ENCODE measurements at places on chromosomes 16 and 17. TPM values are rescaled to one million over a fixed set of nuclear protein-coding genes. Genes with fewer than 3 reads are reported as not detected.

Gene DPEP2
- total RNA-seq, result not detected

Gene DLX4
- total RNA-seq, result not detected

Gene ADCY7
- 21.5 TPM for total RNA-seq

Gene HBA2
- not detected for total RNA-seq

Gene CD79B
- not detected for total RNA-seq

Gene LYRM1
- 29.8 TPM for total RNA-seq

Gene CLEC18A
- not detected for total RNA-seq

Gene TNFRSF13B
- not detected for total RNA-seq

Gene SHCBP1
- total RNA-seq, result 6.7 TPM

Gene LSM12
- 45.7 TPM for total RNA-seq

Gene PIPOX
- not detected for total RNA-seq

Gene GFAP
- total RNA-seq, result not detected

Gene TPSG1
- not detected for total RNA-seq

Gene C1QTNF1
- total RNA-seq, result 1,160 TPM

Gene P2RX1
- total RNA-seq, result 0.49 TPM

Gene BCAR1
- total RNA-seq, result 67.9 TPM

Gene CSH1
- total RNA-seq, result not detected

Gene NLE1
- 7.8 TPM for total RNA-seq

Gene MEAK7
- 12.3 TPM for total RNA-seq

Gene ITGAL
- total RNA-seq, result not detected

Gene LRRC45
- total RNA-seq, result 7.9 TPM

Gene SMTNL2
- total RNA-seq, result not detected

Gene ABI3
- total RNA-seq, result 0.36 TPM

Gene TSNAXIP1
- total RNA-seq, result 0.97 TPM

Gene ANKFN1
- total RNA-seq, result not detected

Gene OTOP2
- not detected for total RNA-seq

Gene ASGR1
- 1.1 TPM for total RNA-seq

Gene TBX21
- not detected for total RNA-seq

Gene PRCD
- total RNA-seq, result 7.0 TPM

Gene SEPTIN12
- not detected for total RNA-seq

Gene CACNG3
- not detected for total RNA-seq
